A172 (cell line): ENCODE measurements at places on chromosomes 7 and 10.

GRCh38 chr7:74462707-74463100 lies 9.0 kb downstream of the GTF2IRD1 start:
- DNase-seq = no peak

DNA sequence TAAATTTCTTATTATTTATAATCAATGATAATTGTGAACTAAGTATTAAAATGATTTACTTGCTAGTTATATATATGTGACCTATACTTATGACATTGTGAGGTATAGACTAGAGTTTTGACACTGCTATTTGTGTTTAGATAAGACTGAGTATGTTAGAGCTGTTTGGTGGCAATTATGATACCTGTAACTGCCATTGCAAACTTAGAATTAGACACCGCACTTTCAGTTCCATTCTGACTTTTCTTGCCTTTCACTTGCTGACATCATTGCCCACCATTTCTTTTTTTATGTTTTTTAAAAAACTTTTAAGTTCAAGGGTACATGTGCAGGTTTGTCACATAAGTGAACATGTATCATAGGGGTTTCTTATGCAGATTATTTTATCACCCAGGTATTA lies 214.5 kb downstream of the MBL2 start:
- DNase-seq = no peak

GRCh38 chr10:43945094-43945730 lies 296.5 kb upstream of the ZNF32 start:
- DNase-seq = no peak

- peak; percentile 70 for DNase-seq
Observed at GRCh38 chr7:74568658-74569057, 88.9 kb upstream of the GTF2I start.

DNA sequence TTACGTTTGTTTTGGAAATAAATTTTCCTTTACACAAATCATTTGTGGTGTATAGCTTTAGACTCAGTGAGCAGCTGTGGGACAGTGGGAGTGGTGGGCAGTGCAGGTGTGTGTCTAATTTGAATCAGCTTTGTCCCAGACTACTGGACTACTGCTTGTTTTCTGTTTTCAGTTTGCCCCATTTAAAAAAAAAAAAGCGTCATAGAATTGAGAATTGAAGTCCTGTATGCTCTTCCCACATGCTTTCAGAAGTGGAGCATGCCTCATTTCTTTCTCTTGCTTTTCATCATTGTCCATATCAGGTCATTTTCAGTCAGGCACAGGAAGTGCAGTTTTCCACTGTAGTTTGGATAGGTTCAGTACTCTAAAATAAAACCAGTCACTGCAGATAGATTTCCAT lies 66.1 kb downstream of the SHH start:
- DNase-seq = no peak

GRCh38 chr10:3896161-3896560 lies 111.2 kb upstream of the KLF6 start:
- no peak for DNase-seq

- no peak for DNase-seq
Observed at GRCh38 chr7:121803039-121803438, 69.9 kb upstream of the PTPRZ1 start.

- DNase-seq = no peak
Observed at GRCh38 chr7:53996876-53997275, 545.3 kb upstream of the VSTM2A start.

GRCh38 chr7:6476596-6477317 lies 29.0 kb upstream of the DAGLB start:
- DNase-seq = no peak

DNA sequence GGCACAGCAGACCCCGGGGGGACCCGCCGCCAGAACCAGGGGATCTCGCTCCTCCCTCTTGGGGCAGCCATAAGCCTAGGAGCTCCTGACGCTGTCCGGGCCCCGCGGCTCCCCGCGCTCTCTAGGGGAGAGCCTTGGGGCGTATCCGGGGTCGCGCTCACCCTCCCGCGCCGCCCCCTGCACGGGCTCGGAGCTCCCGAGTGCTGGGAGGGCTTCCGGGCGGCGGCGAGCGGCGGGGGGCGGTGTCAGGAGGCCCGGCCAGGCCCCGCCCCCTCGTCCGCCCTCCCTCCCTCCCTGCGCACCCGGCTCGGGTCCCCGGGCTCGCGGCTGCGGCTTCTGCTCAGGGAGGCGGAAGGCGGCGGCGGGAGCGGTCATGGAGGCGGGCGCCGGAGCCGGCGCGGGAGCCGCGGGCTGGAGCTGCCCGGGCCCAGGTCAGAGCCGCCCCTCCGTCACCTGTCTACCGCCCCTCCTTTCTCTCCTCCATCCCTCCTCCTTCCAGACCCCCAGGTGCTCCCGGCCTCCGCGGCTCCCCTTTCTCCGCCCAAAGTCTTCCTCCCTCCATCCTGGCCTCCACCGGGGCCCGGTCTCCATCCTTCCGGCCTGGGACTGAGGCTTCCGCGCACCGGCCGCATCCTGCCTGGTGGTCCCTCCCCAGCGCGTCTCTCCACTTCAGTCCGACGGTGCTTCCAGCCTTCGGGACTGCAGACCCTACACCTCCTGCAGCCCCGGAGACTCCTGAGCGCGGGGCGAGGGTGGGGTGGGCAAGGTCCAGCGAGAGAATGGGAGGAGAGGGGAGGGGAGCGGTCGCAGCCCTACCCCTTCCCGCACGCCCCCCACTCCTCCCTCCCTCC lies at the start of gene CCDC136:
Gene CCDC136 (plus strand): TSS at position 848 of the 851 bp plus-strand sequence. CDS start 444 bp downstream, outside the sequence.
- peak; percentile 40 for DNase-seq

DNA sequence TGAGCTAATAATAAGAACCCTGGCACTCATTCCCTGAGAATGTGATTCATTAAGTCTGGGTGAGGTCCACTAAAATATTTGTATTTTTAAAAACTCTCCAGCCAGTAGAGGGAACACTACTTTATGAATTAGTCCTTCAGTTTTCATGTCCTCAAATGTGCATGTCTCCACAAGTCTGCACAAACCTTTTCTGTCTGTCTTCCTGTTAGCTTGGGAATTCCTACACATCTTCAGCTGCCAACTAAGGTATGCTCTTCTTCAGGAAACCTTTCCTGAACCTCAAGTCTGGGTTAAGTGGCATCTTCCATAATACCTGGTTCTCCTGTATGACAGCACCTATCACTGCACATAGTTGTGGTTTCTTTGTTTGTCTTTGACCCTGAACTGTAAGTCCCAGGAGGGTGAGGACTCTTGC lies 119.6 kb upstream of the MKX start:
- peak; percentile 6 for DNase-seq
